ENCODE measurements at places on chromosomes 11 and 22.
A peak's percentile ranks its signal among the peaks of the same experiment; 100 is the strongest.

GRCh38 chr11:96136613-96137298, 206.2 kb downstream of the MAML2 start:
- DNase-seq = no peak

GRCh38 chr11:10899121-10899830, 41.4 kb upstream of the ZBED5 start:
- peak; percentile 62 for DNase-seq

DNA sequence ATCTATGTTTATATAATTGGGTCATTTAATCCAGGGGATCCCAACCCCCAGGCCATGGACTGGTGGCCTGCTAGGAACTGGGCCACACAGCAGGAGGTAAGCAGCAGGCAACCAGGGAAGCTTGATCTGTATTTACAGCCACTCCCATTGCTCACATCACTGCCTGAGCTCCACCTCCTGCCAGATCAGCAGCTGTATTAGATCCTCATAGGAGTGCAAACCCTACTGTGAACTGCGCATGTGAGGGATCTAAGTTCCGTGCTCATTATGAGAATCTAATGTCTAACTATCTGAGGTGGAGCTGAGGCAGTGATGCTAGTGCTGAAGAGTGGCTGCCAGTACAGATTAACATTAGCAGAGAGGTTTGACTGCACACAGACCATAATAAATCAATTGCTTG, 32.8 kb downstream of the MS4A2 start:
- DNase-seq = no peak

DNA sequence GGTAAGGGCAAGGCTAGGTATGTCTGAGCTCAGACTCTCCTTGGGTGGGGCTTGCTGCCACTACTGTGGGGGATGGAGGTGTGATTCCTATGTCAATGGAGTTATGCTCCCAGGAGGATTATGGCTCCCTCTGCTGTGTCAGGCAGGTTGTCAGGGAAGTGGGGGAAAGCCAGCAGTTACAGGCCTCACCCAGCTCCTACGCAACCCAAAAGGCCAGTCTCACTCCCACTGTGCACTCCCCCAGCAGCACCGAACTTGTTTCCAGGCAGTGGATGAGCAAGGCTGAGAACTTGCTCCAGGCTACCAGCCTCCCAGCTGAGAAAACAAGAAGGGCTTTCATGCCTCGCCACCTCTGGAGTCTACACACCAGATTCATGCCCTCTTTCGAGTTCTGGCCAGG, 18.2 kb downstream of the C11orf91 start:
- peak; percentile 26 for DNase-seq

DNA sequence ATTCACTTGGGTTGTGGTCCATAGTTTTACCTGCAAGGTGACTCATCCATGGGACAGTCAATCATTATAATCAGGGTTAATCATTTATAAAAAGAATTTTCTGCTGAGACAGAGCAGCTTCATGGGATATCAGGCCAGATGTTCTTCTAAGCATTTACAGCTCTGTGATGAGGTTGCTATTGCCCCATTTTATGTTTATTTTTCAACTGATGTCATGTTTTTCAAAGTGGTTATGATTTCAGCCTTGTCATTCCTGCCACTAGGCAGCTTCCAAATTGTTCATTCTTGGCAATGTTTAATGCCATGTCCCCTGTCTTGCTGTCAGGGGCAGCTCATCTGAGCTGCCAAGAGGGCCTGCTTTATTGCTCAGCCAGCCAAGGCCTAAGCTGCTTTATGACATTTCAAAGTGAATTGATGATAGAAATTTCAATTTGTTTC, 35.9 kb upstream of the ZBED5 start:
- no peak for DNase-seq

DNA sequence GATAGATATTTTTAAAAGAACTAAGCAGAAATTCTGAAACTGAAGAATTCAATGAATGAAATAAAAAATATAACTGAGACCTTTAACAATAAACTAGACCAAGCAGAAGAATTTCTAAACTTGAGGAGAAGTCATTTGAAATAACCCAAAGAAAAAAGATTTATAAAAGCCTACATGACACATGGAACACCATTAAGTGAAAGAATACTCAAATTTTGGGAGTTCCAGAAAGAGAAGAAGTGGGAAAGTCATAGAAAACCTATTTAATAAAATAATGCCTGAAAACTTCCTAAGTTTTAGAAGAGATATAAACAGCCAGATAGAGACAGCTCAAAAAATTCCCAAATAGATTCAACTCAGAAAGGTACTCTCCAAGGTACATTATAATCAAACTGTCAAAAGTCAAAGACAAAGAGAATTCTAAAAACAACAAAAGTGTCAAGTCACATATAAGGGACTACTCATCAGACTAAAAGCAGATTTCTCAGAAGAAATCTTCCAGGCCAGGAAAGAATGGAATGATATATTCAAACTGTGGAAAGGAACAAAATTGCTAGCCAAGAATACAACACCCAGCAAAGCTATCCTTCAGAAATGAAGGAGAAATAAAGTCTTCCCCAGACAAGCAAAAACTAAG, 72.9 kb upstream of the GNAZ start:
- DNase-seq = no peak

DNA sequence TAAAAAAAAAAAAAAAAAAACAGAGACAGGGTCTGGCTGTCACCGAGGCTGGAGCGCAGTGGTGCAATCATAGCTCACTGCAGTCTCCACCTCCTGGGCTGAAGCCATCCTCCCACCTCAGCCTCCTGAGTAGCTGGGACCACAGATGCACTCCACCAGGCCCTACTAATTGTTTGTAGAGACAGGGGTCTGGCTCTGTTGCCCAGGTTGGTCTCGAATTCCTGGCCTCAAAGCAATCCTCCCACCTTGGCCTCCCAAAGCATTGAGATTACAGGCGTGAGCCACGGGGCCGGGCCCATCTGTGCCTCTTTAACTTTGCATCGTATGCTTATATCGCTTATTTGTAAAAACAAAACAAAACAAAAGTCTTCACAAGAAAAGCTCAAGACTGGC, 3.1 kb downstream of the CPT1A start:
- DNase-seq = peak; percentile 70

DNA sequence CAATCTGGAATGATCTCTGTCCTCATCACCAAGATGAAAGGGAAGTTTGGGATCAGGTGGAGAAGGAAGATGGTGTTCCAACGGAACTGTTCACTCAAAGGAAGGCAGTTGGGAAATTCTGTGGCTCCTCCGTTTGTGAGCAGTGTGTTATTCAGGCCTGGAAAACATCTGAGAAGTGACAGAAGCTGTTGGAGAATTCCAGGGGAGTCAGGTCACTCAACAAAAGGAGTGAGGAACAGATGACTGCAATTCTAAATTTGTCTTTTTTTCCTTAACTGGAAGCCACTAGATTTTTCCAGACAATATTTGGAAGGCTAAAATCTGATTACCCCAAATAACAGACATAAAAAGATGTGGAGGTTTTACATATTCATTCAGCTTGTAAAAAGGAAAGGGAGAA, 107.8 kb downstream of the CD44 start:
- no peak for DNase-seq

DNA sequence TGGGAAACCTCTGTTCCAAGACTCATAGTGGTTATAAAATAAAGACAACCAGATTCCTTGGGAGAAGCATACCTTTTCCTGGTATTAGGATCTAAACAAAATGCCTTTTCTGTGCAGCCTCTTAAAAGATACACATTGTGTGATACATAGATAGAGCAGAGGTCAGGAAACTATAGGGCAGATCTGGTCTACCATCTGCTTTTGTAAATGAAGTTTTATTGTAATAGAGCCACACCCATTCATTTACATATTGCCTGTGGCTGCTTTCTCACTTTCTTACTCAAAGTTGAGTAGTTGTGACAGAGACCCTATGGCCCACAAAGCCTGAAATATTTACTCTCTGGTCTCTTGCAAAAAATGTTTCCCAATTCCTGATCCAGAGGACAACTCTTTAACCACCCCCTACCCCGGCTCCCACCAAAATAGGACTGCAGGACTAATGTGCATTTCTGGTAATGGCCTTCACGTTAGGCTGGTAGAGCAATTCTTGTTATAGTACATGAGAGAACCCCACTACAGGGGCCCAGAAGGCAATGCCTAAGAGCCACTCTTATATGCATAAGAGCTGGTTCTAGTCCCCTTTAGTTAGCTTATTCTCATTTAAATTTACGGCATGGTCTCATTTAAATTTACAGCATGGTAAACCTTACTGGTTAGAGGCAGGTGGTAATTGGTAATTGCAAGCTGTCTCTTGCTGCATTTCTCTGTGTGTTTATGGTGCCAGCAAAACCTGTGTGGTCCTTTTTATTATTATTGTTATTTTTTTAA, 76.8 kb upstream of the YWHAH start:
- DNase-seq = no peak

GRCh38 chr11:119091178-119091577, 6.5 kb downstream of the HMBS start:
- no peak for DNase-seq

GRCh38 chr11:82865841-82866240, 34.4 kb downstream of the PRCP start:
- no peak for DNase-seq

- no peak for DNase-seq
Measured at GRCh38 chr11:13784441-13784840, 116.0 kb downstream of the FAR1 start.

- no peak for DNase-seq
Measured at GRCh38 chr11:73818846-73819245, 31.2 kb downstream of the MRPL48 start.

GRCh38 chr11:18056561-18057181, 10.6 kb upstream of the TPH1 start:
- no peak for DNase-seq

- DNase-seq = peak; percentile 44
Measured at GRCh38 chr22:37248251-37248650, 4.2 kb upstream of the RAC2 start.

DNA sequence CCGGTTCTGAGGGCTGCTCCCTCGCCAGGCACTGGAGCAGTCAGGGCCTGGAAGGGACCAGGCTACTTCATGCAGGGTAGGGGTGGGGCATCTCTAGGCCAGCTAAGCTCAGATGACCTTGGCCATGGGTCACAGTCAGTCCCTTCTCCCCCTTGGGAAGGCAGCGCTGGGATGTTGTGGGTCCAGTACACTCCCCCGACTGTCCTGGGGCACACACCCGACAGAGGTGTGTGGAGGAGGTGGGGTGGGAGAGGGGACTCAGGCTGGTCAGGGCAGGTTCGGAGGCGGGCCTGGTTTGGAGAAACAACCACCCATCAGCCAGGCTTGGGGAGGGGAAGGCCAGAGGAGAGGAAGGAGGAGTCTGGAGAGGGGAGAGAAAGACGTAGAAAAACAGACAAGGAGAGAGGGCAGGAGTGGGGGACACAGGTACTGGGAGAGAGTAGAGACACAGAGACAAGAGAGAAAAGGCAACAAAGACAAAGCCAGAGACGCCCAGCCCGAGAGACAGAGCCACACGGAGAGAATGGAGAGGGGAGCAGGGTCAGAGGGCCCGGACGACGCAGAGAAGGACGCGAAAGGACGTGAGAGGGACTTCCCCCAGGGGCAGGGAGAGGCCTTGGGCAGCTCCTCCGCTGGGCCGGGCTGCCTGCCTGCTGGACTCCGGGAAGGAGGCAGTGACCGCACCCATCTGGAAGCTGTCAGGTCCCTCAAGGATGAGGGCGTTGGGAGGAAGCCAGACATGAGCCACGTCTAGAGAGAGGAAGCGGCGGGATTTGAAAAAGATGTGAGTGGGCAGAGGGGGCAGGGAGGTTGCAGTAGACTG, 30.6 kb upstream of the TSKU start:
- DNase-seq = no peak

DNA sequence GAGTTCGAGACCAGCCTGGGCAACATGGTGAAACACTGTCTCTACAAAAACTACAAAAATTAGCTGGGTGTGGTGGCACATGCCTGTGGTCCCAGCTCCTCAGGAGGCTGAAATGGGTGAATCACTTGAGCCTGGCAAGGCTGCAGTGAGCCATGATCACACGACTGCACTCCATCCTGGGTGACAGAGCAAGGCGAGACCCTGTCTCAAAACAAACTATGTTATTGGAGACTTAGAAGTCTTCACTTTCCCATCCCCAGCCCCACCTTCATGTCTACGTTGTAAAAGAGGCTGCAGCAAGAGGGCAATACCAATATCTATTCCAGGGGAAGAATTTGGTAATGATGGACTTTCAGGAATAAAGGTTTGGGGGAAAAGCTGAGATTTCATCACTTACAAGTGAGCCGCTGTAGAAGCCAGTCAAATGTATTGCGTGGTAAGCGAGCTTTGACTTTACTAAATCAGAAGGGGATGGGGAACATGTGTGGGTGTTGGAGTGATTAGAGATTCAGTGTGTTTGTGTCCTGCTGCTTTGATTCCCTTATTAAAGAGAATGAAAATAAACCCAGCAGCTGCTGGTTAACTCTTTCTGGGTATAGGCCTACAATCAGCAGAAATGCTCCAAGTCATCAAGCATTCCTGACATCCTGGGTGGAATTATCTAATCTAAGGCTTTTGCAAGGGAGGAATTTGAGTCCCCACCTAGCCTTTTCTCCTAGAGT, 53.7 kb downstream of the UBASH3B start:
- DNase-seq = no peak

DNA sequence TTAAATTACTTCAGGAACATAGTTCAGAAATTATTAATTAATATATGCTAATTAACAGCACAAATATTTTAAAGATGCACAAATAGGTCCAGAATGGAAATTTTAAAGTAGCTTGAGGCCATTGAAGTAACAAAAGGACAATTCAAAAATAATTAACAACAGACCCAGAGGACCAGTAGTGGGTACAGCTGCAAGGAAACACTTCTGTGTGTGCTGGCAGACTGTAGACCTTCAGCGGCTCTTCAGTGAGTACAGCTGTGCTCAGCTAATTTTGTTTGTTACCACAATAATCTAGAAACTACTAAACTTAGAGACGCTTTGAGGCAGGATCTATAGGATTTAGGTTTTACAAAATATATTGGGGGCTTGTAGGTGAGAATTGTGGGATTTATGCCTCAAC, 103.8 kb downstream of the GRIA4 start:
- no peak for DNase-seq

DNA sequence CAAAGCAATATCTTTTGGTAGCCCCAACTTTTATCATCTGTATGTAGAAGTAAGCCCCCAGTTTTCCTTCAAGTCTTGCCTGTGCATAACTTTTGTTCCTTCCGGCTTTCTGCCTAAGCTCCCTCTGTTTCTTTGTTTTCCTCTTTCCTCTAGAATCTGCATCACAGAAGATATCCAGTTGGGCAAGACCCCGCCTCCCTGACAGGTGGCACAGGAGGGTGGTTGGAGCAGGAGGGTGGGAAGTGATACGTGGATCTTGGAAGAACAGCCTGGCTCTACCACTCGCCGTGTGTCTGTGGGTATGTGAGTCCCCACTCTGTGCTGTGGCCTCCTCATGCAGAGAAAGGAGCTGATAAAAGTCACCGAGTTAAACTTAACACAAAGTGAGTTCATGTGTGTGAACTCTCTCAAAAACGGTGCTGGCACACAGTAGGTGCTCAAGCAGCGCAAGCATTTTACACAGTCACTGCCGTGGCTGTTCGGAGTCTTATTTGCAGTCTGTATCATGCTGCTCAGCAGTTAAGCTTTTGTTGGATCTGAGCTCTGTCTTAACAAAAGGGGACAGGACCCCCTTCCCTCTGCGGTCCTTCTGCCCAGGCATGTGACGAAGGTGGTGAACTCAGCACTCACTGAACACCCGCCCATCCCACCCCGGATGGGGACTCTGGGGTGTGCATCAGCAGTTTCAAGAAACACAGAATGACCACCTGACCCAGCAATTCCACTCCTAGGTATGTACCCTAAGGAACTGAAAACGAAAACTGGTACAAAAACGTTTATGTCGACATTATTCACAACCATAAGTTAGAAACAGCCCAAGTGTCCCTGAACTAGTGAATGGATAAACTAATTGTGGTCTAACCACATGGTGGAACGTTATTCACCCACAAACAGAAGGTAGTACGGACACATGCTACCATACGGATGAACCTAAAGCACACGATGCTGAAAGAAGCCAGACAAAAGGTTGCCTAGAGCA, 249.1 kb downstream of the CTTN start:
- DNase-seq = no peak

Data from activated CD8-positive, alpha-beta memory T cell treated with anti-CD3 and anti-CD28 coated beads for 24 hours (primary cell).